Chondrocyte (in vitro differentiated cells): ENCODE measurements at places on chromosomes 7 and 10.

GRCh38 chr7:123023126-123023525 lies 27.6 kb upstream of the TAS2R16 start:
- H3K27me3 ChIP-seq, result peaks cover 3% of the 10 kb centered on the region
- no peaks in the 10 kb centered on the region for H3K36me3 ChIP-seq

DNA sequence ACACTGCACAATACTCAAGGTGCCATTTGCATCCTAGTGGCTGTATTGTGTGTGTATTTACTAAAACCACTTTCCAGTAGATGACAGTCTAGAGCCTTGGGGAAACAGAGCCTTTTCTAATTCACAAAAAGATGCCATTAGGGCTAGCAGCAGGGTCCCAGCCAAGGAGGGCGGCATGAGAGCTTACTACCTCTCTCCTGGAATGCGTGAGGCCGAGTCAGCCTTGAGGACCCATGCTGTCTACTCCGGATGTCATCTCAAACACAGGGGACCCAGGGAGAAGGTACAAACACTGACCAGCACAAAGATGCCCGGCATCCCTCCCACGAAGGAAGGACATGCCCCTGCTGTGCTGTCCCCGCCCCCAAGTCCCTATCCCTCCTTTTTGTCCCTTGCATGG lies 65.5 kb downstream of the CYCS start:
- DNase-seq, result no peak
- H3K27me3 ChIP-seq, result peaks cover 23% of the 10 kb centered on the region
- no peak overlapping the region for H3K27ac ChIP-seq
- H3K36me3 ChIP-seq, result no peaks in the 10 kb centered on the region
- no peak overlapping the region for H3K4me3 ChIP-seq

DNA sequence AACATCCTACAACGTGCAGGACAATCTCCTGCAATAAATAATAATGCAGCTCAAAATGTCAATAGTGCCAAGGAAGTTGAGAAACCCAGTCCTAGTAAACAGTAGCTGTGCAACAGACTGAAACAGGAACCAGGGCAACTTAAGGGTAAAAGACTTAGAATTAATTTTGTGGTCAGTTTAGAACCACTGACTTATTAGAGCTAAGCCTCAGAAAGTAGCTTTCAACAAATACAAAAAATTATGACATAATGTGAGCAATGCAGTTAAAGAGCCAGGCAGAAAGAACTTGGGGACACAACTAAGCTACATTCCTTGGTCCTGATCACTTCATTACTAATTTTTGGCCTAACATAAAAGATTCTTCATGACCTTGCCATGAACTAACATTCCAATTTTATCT lies 195.4 kb downstream of the MACC1 start:
- H3K4me3 ChIP-seq, result no peak overlapping the region
- peaks cover 12% of the 10 kb centered on the region for H3K27me3 ChIP-seq
- H3K4me1 ChIP-seq, result no peaks in the 10 kb centered on the region
- no peak for DNase-seq
- H3K27ac ChIP-seq, result no peak overlapping the region

DNA sequence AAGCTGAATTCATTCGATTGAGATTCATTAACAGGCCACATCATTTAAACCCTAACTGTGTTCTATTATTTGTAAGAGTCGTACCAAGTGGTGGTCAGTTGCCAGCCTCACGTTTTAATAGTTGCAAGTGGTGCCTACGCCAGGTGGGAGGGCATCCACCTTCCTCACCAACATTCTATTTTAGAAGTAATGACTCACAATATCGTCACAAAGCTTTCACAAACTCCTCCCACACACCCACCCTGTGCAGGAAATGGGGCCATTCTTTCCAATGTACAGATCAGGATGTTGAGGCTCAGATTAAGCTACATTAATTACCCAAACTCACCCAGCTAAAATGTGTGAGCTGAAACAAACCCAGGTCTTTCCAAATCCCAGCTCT lies 77.3 kb upstream of the SAMD8 start:
- no peaks in the 10 kb centered on the region for H3K27me3 ChIP-seq
- no peak overlapping the region for H3K4me3 ChIP-seq
- no peaks in the 10 kb centered on the region for H3K4me1 ChIP-seq

DNA sequence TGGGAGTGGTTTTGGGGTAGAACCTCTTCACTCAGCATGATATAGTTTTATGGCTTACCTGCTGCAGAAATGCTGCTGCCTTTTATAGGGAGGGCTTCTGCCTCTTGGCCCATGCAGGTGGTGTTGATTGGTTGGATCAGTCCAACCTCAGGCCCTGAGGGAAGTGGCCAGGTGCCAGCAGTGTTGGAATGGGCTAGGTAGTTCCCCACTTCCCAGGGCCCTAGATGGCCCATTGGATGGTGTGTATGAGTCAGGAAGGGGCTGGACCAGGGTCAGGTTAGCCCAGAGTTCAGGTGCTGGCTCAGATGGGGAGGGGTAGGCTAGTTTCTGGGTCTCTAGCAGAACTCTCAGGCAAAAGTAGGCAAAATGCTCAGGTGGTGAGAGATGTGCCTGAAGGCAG lies 455.5 kb downstream of the CCSER2 start:
- no peaks in the 10 kb centered on the region for H3K4me1 ChIP-seq
- H3K27me3 ChIP-seq, result peaks cover 22% of the 10 kb centered on the region
- H3K4me3 ChIP-seq, result no peak overlapping the region
- H3K36me3 ChIP-seq, result no peaks in the 10 kb centered on the region

- DNase-seq, result no peak
- no peaks in the 10 kb centered on the region for H3K36me3 ChIP-seq
- H3K4me3 ChIP-seq, result no peak overlapping the region
- peaks cover 15% of the 10 kb centered on the region for H3K4me1 ChIP-seq
- peak overlapping the region; percentile 23 for H3K27ac ChIP-seq
These were observed 11.3 kb upstream of the FXYD4 start for GRCh38 chr10:43360086-43360485.

DNA sequence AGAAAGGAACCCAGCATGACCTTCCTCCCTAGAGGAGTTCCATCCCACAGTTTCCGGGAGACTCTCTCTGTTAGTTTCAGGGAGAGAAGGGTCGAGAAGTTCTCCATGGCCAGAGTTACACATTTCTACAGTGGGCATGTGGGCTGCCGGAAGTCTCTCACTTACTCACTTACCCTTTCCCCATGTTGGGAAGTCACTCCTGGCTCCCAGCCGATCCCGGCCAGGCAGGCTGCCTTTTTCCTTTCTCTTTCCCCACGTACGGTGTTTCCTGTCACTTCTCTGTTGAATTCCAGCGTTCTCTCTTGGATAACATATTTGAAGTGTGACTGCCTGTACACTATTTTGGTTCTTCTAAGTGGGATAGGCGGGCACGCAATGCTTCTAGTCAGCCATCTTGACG lies 3.5 kb downstream of the TEX36 start:
- peaks cover 4% of the 10 kb centered on the region for H3K36me3 ChIP-seq
- DNase-seq, result no peak
- no peak overlapping the region for H3K27ac ChIP-seq
- no peak overlapping the region for H3K4me3 ChIP-seq

GRCh38 chr10:102779680-102780526 lies 36.2 kb downstream of the WBP1L start:
- peak overlapping the region; percentile 85 for H3K4me3 ChIP-seq
- DNase-seq, result no peak
- no peaks in the 10 kb centered on the region for H3K27me3 ChIP-seq
- H3K4me1 ChIP-seq, result peaks cover 93% of the 10 kb centered on the region
- peak overlapping the region; percentile 86 for H3K27ac ChIP-seq
- H3K36me3 ChIP-seq, result peaks cover 2% of the 10 kb centered on the region

- no peaks in the 10 kb centered on the region for H3K27me3 ChIP-seq
- H3K4me1 ChIP-seq, result peaks cover 10% of the 10 kb centered on the region
- H3K36me3 ChIP-seq, result no peaks in the 10 kb centered on the region
- DNase-seq, result no peak
- peak overlapping the region; percentile 28 for H3K27ac ChIP-seq
- H3K4me3 ChIP-seq, result peak overlapping the region; percentile 1
These were observed 8.1 kb downstream of the FAM171A1 start for GRCh38 chr10:15363031-15363430.

GRCh38 chr7:40805361-40805760 lies 670.6 kb downstream of the SUGCT start:
- H3K4me3 ChIP-seq, result no peak overlapping the region
- H3K27me3 ChIP-seq, result no peaks in the 10 kb centered on the region
- H3K4me1 ChIP-seq, result peaks cover 79% of the 10 kb centered on the region
- H3K27ac ChIP-seq, result peak overlapping the region; percentile 52
- no peak for DNase-seq
- H3K36me3 ChIP-seq, result peaks cover 1% of the 10 kb centered on the region

GRCh38 chr7:49866076-49866735 lies 92.8 kb downstream of the VWC2 start:
- H3K4me1 ChIP-seq, result no peaks in the 10 kb centered on the region
- DNase-seq, result no peak
- no peak overlapping the region for H3K4me3 ChIP-seq
- H3K36me3 ChIP-seq, result no peaks in the 10 kb centered on the region
- H3K27ac ChIP-seq, result no peak overlapping the region

GRCh38 chr10:70493660-70494234 lies 15.2 kb downstream of the PALD1 start:
- H3K36me3 ChIP-seq, result no peaks in the 10 kb centered on the region
- no peak overlapping the region for H3K27ac ChIP-seq
- H3K4me1 ChIP-seq, result no peaks in the 10 kb centered on the region
- DNase-seq, result no peak

DNA sequence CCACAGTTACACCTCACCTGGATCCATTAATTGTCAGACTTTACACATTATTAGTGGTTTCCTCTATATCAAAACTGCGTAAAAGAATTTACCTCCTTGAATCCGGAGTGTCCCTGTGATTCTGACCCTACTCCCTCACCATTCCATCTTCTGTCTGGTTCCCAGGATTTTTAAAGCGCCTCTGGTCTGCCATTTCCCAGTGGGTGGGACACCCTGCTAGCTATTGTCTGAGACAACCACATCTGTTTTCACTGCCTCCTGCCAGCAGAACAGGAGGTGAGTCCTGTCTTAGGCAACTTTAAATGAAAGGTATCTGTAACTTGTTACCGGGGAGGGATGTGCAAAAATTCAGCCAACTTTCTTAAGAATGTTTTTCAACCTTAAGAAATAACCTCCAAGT lies 2.3 kb downstream of the MACROH2A2 start:
- no peak for DNase-seq
- H3K27me3 ChIP-seq, result no peaks in the 10 kb centered on the region

GRCh38 chr7:100484673-100485045 lies 932 bp downstream of the NYAP1 start:
- no peak for DNase-seq
- H3K36me3 ChIP-seq, result no peaks in the 10 kb centered on the region
- peak overlapping the region; percentile 34 for H3K4me3 ChIP-seq
- no peaks in the 10 kb centered on the region for H3K27me3 ChIP-seq
- H3K27ac ChIP-seq, result peak overlapping the region; percentile 50
- H3K4me1 ChIP-seq, result peaks cover 10% of the 10 kb centered on the region

DNA sequence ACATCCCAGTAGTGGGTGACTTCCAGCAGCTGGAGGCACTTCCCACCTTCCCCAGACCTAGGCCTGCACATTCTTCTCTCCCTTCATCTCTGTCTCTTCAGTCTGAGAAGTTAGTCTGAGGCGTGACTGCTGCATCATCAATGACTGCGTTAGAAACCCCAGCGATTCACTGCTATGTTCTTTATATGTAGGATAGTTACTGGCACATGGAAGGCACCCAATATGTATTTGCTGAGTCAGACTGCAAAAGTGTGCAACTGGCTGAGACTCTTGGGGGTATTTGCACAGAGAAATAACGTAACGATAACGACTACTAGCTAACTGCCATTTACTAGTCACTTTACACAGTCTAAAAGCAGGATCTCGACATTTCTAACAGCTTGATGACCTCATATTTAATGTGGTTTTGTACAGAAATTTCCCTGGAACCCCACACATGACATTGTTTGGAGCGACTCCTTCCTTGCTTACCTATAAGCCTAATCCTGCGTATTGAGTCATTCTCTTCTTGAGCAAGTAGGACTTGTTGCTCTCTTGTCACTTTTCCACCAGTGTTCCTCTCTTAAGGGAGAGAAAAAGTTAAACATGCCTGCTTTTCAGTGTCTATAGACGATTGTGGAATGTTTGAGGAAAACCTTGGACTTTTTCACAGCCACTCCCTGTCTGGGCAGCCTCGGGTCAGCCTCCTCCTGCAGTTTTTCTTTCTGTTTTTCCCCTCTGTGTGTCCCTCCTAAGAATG lies 45.5 kb downstream of the THNSL1 start:
- peak overlapping the region; percentile 98 for H3K27ac ChIP-seq
- peaks cover 50% of the 10 kb centered on the region for H3K4me1 ChIP-seq
- H3K27me3 ChIP-seq, result no peaks in the 10 kb centered on the region

- H3K27me3 ChIP-seq, result no peaks in the 10 kb centered on the region
- H3K27ac ChIP-seq, result peak overlapping the region; percentile 93
- H3K4me3 ChIP-seq, result no peak overlapping the region
- no peak for DNase-seq
- H3K36me3 ChIP-seq, result peaks cover 4% of the 10 kb centered on the region
- H3K4me1 ChIP-seq, result peaks cover 26% of the 10 kb centered on the region
These were observed 817.6 kb downstream of the TNS3 start for GRCh38 chr7:46764100-46764936.

GRCh38 chr10:84026821-84027257 lies 112.5 kb upstream of the GHITM start:
- no peak overlapping the region for H3K4me3 ChIP-seq
- H3K36me3 ChIP-seq, result peaks cover 3% of the 10 kb centered on the region
- no peaks in the 10 kb centered on the region for H3K27me3 ChIP-seq
- DNase-seq, result no peak
- H3K4me1 ChIP-seq, result no peaks in the 10 kb centered on the region
- no peak overlapping the region for H3K27ac ChIP-seq

GRCh38 chr7:22675917-22676343 lies 51.1 kb upstream of the IL6 start:
- H3K4me1 ChIP-seq, result peaks cover 24% of the 10 kb centered on the region
- H3K4me3 ChIP-seq, result no peak overlapping the region
- peaks cover 1% of the 10 kb centered on the region for H3K36me3 ChIP-seq
- H3K27ac ChIP-seq, result no peak overlapping the region
- no peak for DNase-seq

- no peak overlapping the region for H3K27ac ChIP-seq
- peaks cover 32% of the 10 kb centered on the region for H3K4me1 ChIP-seq
- DNase-seq, result no peak
- H3K27me3 ChIP-seq, result no peaks in the 10 kb centered on the region
These were observed 247.3 kb upstream of the LYZL1 start for GRCh38 chr10:29041616-29042015.

GRCh38 chr10:6168084-6168483 lies 34.6 kb upstream of the PFKFB3 start:
- peaks cover 37% of the 10 kb centered on the region for H3K4me1 ChIP-seq
- H3K27me3 ChIP-seq, result no peaks in the 10 kb centered on the region
- no peak overlapping the region for H3K4me3 ChIP-seq
- DNase-seq, result no peak

GRCh38 chr10:118978998-118979350 lies 50.5 kb upstream of the NANOS1 start:
- no peaks in the 10 kb centered on the region for H3K4me1 ChIP-seq
- no peak for DNase-seq
- H3K4me3 ChIP-seq, result no peak overlapping the region
